Cardiac fibroblast (primary cell): ENCODE measurements at places on chromosomes 3 and 15.

GRCh38 chr3:84965141-84965540 is 6.4 kb downstream of the CADM2 start:
- no peak for DNase-seq

DNA sequence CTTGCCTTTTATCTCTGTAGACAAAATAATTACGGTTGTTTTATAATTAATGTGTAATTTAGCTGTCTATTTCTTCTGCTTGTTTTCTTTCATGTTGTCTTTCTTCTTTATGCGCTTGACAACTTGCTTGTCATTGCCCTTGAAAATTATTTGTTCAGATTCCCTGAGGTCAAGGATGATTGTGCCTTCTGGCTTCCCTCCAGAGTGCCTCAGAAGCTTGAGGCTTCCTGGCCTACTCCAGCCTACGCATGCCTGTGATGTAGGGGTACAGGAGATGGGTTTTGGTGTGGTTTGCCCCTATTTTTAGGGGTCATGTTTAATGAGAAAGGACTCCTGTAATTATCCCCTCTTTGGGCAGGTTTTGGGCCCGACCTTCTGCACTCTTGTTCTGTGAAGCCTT is 231.5 kb downstream of the SV2B start:
- DNase-seq: no peak

DNA sequence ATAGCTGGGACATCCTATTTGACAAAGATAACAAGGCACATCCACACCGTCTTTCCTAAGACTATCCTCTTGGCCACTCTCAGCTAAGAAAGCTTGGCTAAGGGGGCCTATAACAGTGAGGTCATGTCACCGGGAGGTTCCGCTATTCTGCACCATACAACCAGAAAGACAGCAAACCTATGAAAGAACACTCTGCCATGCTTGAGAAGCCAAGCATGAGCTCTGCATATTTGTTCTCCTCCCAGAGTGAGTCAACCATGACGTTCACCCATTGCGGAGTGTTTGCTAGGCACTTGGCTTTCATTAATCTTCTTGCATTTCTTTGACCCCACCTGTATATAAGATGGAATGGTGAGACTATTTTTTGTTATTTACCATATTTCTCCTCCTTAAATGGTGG is 141.2 kb downstream of the GMNC start:
- no peak for DNase-seq

DNA sequence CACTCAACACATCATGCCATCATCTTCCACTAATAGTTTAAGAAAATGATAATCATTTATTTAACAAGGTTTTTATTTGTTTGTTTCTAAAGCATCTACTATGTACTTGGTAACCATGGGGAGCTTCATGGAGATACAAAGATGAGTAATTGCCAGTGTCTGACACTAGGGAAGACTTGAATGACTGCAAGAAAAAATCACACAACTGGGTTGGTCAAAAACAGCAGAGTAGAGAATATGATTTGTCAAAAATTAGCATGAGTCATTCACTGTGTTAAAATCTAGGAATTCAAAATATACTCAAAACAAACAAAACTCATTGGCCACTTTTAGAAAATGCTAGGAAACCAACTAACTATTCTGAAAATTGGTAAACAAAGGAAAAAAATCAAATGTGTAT is 6.3 kb downstream of the BNC1 start:
- peak; percentile 55 for DNase-seq

DNA sequence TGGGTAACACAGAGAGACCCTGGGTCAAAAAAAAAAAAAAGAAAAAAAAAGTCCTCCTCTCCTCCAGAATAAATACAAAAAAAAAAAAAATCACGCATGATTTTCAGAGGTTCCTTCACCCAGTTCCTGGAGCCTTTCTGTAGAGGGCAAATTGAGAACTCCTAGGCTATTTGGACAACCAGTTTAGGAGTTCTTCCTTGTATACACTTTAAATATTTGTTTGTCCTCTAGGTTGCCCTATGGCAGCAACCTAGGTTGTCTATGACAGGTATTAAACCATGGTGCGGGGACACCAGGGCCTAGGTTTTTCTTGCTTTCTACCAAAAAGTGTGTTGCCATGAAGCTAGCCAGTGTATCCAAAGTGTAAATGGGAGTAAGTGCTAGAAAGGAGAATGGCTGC is 3.8 kb upstream of the ZFYVE19 start:
- DNase-seq: no peak

GRCh38 chr3:43194490-43195114 is 88.7 kb upstream of the POMGNT2 start:
- no peak for DNase-seq

GRCh38 chr3:184015381-184016019 is 2.2 kb downstream of the ABCC5 start:
- no peak for DNase-seq

DNA sequence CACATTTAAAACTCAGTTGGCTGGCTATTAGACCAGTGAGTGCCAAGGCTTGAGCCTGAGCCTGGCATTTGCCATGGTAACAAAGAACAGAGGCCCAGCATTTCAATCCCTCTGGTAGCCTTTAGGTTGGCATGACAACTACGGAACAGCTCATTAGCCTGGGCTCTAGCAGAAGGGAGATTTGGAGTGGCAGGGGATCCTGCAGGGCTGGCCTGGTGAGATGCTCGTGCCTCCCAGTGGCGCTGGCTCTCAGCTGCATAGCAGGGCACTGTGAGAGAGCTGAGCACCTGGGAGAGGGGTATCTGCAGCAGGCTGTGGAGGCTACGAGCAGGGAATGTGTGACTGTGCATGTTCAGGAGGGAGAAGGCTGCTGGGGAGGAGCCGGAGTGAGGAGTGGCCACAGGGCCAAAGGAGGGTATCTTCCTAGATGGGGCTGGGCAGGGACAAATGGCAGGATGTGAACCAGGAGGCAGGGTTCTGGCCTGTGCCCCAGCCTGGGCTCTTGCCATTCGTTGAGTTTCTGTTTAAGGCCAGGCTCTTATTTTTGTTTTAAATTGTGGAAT is 5.6 kb upstream of the ABTB1 start:
- no peak for DNase-seq

- DNase-seq: peak; percentile 17
Observed at GRCh38 chr3:38139191-38139590, 730 bp downstream of the MYD88 start.

DNA sequence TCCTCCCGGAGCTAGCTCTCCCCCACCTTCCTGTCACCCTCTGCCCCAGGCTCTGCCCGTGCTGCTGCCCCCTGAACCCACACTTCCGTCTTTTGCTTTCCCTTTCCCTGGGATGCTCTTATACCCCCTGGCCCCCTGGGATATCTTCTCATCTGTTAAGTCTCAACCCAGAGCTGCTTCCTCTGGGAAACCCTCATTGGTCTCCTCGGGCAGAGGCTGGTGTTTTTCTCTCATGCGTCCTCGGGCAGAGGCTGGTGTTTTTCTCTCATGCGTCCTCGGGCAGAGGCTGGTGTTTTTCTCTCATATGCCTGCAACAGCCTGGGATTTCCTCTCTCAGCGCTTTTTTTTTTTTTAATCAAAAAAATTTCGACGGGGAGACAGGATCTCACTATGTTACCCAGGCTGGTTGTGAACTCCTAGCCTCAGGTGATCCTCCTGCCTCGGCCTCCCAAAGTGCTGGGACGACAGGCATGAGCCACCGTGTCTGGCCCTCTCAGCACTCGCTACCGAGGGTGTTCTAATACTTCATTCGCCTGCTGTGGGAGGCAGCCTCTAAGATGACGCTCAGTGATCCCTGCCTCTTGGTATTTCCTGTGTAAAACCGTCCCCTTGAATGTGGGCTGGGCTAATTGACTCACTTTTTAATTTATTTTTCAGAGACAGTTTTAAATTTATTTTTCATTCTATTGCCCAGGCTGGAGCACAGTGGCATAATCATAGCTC is 62.7 kb upstream of the TFRC start:
- peak; percentile 86 for DNase-seq

DNA sequence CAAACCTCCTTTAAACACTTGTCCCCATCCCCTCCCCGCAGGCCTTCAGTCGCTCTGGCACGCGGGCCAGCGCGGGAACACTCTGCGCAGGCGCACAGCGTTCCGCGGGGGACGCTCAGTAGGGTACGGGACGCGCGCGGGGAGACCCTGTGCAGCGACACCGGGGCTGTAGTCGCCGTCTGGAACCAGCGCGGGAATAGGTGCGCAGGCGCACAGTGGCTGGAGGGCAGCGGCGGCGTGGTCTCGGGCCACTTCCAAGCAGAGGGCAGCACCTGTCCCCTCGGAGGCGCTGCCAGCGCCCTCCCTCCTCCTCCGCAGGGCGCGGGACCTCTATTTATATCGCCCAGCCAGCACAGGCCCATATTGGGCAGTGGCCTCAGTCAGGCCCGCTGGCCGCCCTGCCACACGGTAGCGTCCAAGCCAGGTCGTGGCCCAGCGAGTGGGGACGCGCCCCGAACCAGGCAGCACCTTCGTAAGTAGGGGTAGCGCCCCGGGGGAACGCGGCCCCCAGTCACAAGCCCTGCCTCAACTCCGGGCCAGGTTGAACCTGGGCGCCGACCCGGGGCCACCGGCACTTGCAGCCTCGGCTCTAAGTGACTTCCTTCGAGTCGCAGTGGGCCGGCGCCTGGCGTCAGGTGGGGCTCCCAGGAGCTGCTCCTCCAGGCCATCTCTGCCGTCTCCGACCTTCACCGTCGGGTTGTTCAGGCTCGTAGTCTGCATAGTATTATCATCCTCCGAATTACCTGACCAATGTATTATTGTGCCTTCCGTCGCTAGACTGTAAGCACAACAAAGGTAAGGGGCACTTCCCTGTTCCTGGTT is at the start of gene KBTBD12:
Gene KBTBD12, plus strand, starts transcription at position 118 of the 822 bp plus-strand sequence. CDS start 7,830 bp downstream, outside the sequence.
- no peak for DNase-seq

GRCh38 chr3:113643583-113643982 is 52.9 kb downstream of the USF3 start:
- DNase-seq: no peak

DNA sequence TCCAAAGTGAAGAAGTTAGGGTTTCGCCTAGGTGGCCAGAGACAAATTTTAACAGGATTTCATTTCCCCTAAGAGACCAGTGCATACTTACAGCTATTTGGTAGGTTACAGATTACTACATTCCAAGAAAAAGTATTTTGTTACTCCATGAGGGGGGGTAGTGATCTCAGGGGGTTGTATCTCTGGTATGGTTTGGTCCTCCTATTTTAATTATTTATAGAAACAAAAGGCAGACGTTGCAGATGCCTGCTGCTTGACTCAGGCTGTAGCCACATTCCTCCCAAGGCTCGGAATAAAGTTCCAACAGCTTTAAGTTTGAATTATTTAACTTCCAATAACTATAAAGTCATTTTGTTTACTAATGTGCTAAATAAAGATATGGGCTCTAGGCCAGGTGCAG is 1.3 kb upstream of the TRIM59 start:
- DNase-seq: peak; percentile 76

DNA sequence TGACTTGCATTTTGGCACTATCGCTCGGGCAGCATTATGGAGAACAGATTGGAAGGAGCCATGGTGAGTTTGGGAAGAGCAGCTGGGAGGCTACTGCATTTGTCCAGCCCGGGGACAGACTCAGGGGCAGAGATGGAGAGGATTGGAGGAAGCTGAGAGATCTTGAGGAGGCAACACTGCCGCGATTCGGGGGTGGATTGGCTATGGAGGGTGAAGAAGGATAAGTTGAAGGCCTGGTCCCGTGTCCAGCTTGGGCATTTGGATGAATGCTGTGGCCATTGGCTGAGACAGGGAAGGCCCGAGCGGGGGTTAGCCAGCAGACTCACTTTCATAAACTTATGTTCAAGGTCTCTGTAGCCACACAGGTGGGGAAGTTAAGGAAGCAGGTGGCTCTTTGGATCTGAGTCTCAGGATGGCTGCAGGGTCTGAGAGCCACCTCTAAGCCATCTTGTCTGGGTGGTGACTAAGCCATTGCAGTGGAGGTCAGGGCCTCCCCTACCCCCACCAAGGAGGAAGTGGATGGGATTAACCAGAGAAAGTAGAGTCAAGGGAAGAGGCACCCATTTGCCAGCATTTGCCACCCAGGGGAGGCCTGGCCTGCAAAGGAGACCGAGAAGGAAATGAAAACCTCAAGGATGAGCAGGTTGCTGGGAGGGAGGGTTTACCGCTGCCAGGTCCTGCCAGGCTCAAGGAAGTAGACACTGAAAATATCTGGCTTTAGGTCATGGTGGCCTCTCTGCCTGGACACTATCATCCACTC is 144.0 kb upstream of the TLE3 start:
- DNase-seq: no peak

GRCh38 chr3:78823859-78824258 is 943.9 kb downstream of the ROBO1 start:
- peak; percentile 61 for DNase-seq

- DNase-seq: no peak
Observed at GRCh38 chr15:78651930-78652615, 11.1 kb upstream of the CHRNB4 start.

DNA sequence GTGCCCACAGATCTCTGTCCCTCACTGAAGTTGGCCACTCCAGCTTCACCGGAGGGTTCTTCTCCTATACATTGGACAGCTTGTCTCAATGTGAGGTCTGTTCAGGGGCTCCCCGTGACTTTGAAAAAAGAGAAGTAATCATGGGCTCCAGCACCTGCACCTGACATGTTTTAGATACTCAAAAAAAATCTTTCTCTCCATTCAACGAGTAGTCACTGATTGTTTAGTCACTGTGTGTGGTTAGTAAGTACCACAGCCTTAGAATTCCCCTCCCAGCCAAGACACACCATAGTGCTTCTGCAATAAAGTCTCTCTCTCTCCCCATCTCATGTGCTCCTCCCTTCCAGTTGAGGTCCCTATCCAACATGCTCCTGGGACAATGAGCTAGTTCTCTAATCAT is 18.6 kb downstream of the CCR9 start:
- DNase-seq: no peak

GRCh38 chr3:150291515-150291914 is 116.6 kb upstream of the TSC22D2 start:
- DNase-seq: no peak

- DNase-seq: no peak
Observed at GRCh38 chr3:102057781-102058421, 208.6 kb downstream of the NFKBIZ start.

DNA sequence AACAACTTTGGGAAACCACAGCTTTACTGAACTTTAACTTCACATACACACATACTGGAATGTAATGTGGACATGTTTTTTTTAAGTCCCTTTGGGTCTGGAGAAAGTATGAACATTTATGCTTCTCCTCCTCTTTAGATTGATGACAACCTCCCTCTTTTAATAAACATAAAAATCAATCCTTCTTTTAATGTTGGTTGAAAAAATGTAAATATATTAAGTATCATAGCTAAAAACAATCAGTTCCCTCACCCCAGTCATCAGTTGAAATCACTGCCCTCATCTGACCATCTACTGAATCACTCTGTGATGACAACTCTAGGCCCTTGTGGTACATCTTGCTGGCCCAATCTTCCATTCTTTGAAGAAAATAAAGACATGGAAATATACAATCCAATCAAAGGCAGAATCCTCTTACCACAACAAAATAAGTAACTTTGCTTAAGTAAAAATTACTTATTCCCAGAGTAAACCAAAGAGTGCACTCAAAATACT is 6.4 kb downstream of the AAGAB start:
- DNase-seq: peak; percentile 53
